HFFc6 (cell line): ENCODE measurements at places on chromosomes 6 and 20. TPM values are rescaled to one million over a fixed set of nuclear protein-coding genes. Genes with fewer than 3 reads are reported as not detected.
A peak's percentile ranks its signal among the peaks of the same experiment; 100 is the strongest.

DNA sequence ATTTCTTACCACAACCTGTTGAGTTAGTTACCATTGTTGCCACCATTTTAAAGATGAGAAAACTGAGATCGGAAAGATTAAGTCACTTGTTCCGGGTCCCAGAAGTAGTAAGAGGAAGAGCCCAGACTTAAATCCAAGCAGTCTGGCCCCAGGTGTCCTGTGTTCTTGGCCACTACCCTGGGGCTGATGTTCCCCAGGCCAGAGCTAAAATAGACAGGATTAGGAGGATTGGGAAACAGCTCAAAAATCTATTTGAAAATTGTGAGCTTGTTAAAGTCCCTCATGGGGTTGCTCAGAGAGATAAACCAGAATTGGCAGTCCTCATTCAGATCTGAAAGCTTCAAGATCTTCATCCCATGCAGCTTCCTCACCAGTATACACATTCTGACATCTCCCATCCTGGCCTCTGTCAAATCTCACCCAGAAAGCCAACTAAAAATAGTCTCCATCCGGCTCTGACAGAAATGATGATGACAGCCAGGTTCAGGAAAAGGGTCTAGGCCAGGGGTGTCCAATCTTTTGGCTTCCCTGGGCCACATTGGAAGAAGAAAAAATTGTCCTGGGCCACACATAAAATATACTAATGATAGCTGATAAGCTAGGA lies 62.0 kb downstream of the GFOD1 start:
- DNase-seq = no peak

GRCh38 chr6:148971031-148971927 lies 224.4 kb downstream of the UST start:
- DNase-seq = peak; percentile 34

GRCh38 chr6:139374357-139375225 lies at the start of gene CITED2:
Gene CITED2 (minus strand): TSS chr6:139374648. CDS start chr6:139373944, 704 bp downstream.
- peak; percentile 99 for DNase-seq

GRCh38 chr6:16690608-16691142 lies 70.6 kb downstream of the ATXN1 start:
- DNase-seq = no peak

The SAMD3 gene
- 0.46 to 2.7 TPM (median 1.1 TPM) in 3 replicates for total RNA-seq

- no peak for DNase-seq
Measured at GRCh38 chr6:141394565-141395051, 738.1 kb upstream of the GJE1 start.

DNA sequence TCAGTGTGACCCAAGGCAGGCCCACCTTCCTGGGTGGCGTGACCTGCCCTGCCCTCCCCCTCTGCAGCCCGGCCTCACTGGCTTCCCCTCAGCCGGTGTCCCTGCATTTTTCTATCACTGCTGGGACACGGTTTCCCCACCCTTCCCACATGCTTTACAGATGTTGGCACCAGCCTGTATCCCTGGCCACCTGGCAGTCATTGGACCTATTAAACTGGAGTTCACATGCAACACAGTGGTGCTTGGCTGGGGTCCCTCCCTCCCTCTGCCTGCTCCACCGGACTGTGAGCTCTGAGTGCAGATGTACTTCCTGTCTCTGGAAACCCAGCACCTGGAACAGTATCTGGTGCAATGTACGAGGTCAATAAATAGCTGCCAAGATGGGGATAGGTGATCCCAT lies 25.5 kb upstream of the STX16 start:
- no peak for DNase-seq

GRCh38 chr6:44221961-44222335 lies 1.4 kb upstream of the SLC29A1 start:
- no peak for DNase-seq

DNA sequence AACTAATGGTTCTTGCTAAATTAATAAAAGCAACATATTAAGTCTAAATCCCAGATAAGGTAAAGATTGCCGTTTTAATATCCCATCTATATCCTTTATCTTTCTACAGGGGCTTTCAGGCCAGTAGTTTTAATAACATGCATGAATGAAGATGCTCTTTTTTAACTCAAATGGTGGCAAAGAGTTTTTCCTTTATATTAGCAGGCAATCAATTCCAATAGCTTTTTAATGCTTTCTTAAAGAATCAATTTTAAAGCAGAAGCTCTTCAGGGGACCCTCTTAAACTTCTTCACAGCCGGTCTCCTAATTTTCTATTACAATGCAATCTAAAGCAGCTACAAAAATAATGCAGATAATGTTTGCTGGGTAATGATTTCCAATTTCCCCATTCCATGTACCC lies 107.8 kb upstream of the HS3ST5 start:
- no peak for DNase-seq

The OPRL1 gene
- 0.45 to 1.2 TPM (median 1.00 TPM) in 3 replicates for total RNA-seq

GRCh38 chr6:67956352-67956751 lies 678.7 kb upstream of the ADGRB3 start:
- DNase-seq = no peak

DNA sequence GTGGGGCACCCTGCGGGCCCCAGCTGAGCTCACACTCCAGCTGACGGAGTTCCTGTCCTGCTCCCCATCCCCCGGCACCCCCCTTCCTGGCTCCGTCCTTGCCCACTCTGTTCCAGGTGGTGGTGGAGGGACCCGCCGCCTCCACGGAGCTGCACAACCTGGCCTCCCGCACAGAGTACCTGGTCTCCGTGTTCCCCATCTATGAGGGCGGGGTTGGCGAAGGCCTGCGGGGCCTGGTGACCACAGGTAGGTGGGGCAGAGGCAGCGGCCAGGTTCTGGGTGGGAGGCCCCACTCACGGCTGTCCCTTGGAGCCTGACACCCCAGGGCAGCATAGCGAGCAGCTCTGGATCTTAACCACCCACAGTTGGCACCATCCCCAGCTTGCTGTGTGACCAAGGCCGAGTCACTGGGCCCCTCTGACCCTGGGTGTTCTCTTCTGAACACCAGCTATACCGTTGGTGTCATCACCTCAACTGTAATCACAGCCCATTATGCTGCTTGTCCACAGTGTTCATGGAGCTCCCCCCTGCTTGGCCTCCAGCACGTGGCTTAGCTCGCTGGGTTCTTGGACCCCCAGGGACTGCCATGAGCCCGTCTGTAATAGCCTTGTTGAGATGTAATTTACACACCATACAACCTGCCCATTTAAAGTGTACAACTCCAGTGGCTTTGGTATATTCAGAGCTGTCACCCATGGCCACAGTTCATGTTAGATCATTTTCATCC lies 17.4 kb downstream of the COL20A1 start:
- DNase-seq = no peak

DNA sequence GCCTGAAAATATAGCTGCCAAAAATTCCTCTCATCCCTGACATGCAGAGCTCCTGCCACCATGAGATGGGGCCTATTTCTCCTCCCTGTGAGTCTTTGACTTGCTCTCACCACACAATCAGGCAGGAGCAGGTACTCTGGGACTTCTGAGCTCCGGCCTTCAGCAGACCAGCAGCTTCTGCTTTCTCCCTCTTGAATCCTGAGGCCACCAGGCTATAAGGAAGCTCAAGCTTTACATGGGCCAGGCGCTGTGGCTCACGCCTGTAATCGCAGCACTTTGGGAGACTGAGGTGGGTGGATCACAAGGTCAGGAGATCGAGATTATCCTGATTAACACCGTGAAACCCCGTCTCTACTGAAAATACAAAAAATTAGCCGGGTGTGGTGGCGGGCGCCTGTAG lies 238.7 kb upstream of the RREB1 start:
- no peak for DNase-seq

GRCh38 chr6:137571854-137572253 lies 77.7 kb upstream of the OLIG3 start:
- DNase-seq = no peak

DNA sequence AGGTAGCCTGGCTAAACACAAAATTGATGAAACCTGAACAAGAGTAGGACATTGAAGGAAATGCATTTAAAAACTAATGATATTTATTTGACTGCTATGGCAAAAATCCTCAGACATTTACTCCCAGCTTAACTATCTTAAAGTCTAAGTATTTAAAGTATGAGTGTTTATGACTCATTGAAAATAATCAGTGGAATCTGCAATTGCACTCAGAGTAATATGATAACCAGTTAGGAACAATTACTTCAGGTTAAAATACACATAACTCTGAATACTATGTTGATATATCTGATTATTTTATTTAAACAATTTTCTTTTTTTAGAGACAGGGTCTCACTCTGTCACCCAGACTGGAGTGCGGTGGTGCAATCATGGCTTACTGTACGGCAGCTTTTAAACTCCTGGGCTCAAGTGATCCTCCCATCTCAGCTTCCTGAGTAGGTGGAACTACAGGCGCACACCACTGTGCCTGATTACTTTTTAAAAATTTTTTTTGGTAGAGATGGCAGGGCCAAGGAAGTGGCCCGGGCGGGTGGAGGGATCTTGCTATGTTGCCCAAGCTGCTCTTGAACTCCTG lies 43.9 kb downstream of the FILIP1 start:
- peak; percentile 63 for DNase-seq

The TTLL9 gene
- not detected in 2 replicates for total RNA-seq

GRCh38 chr6:91961671-91962070 lies 1374.8 kb upstream of the MAP3K7 start:
- no peak for DNase-seq

GRCh38 chr6:79646006-79646405 lies 14.9 kb downstream of the SH3BGRL2 start:
- no peak for DNase-seq

DNA sequence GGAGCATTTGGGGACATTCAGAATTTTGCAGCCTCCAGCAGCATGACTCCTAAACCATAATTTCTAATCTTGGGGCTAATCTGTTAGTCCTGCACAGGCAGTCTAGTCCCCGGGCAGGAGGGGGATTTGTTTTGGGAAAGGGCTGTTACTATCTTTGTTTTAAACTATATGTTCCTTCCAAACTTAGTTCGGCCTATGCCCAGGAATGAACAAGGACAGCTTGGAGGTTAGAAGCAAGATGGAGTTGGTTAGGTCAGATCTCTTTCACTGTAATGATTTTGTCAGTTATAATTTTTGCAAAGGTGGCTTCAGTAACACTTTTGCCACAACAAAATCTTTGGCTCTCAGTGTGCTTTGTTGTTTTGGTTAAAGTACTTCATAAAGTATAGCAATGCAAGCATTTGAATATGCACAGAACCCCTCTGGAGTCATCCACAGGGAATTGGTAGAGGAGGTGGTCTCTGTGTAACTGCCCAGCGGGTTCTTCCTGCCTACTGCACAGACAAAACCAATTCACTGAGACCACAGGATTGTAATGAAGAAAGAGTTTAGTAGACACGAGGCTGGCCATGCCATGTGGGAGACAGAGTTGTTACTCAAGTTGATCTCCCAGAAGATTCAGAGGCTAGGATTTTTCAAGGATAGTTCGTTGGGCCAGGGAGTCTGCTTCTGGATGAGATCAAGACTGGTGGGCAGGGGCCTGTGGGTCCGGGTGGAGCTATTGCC lies 224.1 kb upstream of the MYLIP start:
- no peak for DNase-seq
